Glomerular endothelial cell (primary cell): ENCODE measurements at places on chromosomes 12 and 14. TPM values are rescaled to one million over a fixed set of nuclear protein-coding genes. Genes with fewer than 3 reads are reported as not detected.

TRHDE gene
- 1.5 and 2.9 TPM in 2 replicates for total RNA-seq

SLCO1B1 gene
- not detected in 2 replicates for total RNA-seq

GRIN2B gene
- 0.06 and 0.10 TPM in 2 replicates for total RNA-seq

TAMALIN gene
- total RNA-seq = 38.2 and 53.3 TPM in 2 replicates

RPGRIP1 gene
- total RNA-seq = not detected in 2 replicates

VRK1 gene
- total RNA-seq = 13.3 and 14.2 TPM in 2 replicates

GRCh38 chr12:81295251-81295650 is 217.4 kb downstream of the ACSS3 start:
- no peak for DNase-seq

- DNase-seq = no peak
Observed at GRCh38 chr12:14893506-14894250, 8.0 kb upstream of the MGP start.

- no peak for DNase-seq
Observed at GRCh38 chr12:46832130-46832704, 6.4 kb upstream of the SLC38A4 start.

DNA sequence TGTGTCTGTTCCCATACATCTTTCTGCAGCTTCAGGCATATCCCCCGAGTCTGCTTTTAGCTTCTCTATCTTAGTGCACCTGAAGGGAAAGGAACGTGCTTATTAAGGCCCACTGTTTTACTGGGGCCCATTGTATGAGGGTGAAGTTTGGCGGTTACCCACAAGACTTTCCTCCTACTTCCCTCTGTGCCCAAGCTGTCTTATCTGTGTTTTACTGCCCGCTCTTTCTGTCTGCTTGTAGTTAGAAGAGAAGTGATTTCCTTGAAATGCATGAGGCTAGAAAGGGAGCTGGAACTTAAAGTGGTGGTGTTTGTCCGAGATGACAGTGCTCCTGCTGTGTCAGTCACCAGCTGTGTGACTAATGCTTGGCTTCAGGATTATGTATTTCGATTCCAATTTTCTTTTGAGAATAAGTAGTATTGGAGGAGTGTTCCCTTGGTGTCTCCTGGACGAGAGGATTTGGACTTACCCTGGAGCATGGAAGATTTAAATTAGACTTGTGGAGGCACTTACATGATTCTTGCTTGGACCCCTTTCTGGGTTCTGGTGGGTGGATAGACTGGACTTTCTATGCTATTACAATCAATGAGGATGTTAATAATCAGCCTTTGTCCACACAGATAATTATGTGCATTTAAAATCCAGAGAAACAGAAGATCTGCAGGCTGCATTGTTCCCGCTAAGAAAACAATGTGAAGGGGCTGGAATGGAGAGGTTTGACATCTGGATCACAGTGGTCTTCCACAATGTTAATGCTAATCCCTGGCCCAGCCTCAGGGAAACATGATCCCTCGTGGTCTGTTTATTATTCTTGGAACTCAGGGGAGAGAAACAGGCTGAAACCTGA is 13.9 kb upstream of the KRT86 start:
- DNase-seq = no peak

GRCh38 chr12:118581371-118581770 is 205.0 kb downstream of the SUDS3 start:
- DNase-seq = no peak

DNA sequence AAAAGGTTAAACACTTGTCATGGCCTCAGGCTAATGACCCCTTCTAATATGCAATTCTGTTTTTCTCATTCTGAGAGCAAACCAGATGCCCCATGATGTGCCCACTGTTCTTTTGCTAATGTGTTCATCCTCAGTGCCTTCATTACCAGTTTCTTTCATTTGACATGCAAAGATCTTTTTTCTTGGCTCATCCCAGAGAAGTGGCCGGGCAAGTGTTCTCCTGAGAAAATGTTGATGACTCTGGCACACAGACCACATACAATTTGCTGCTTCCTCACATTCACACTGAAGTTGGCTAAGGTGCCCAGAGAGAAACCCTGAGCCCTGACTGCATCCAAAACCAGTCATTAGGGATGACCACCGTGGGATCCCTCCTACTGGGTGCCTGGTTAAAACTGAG is 833.3 kb downstream of the DIO2 start:
- DNase-seq = no peak

DNA sequence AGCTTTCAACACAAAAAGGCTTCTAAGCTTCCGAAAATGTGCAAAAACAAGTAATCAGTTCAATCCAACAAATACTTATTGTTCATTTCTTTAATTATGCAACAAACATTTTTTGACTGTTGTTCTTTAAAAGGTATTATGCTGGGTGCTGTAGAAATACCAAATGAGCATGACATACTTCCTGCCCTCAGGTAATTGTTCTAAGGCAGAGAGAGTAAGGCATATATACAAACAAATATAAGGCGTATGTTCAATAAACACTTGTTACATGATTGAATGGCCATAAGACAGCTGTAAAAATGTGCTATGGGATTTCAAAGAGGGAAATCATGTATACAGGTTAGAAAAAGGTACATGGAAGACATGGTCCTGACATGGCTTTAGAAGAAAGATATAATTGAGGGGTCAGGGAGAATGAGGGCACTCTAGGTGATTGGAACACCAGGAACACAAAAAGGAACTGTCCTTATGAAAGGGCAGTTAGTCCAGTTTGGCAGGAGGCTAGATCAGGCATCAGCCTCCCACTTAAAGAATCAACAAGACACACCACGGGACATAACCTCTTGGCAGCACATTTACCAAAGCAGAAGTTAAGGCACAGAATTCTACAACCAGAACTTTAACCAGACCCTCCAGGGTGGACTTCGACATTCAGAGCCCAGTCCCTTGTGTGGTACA is 135.8 kb upstream of the SCAF11 start:
- no peak for DNase-seq

DNA sequence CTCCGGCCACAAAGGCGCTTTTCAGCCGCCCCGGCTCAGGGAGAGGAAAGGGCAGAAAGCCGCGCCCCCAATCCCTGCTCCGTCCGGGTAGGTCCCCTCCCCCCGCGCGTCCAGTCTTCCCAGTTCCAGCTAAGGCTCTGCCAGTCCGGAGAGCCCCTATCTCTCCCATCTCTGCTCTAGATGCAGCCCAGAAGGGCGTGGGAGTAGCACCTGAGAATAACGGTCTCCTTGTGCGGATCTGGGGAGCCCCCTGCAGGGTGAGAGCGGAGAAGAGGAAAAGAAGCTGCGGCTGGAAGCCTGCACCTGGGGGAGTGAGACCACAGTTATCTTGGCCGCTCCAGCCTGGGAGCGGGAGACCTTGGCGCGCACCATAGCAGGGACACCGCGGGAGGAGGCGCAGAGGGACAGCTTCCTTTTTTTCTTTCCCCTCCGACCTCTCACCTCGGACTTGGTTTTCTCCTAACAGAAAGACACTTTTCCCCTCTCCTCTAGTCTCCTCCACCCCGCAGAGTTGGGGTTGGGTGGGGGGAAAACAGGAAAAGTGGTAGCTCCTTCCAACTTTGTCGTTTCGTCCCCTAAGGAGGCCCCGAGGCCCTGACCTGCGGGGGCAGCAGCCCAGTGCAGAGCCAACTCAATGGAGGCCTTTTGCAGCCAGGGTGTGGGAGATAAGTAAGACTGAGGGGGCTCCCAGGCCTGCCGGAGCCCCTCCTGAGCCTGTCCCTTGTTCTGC is 2.4 kb downstream of the DHH start:
- no peak for DNase-seq

- DNase-seq = no peak
Observed at GRCh38 chr14:50560931-50561285, 963 bp downstream of the ATL1 start.

- DNase-seq = no peak
Observed at GRCh38 chr14:52439476-52439875, 112.8 kb downstream of the TXNDC16 start.

DNA sequence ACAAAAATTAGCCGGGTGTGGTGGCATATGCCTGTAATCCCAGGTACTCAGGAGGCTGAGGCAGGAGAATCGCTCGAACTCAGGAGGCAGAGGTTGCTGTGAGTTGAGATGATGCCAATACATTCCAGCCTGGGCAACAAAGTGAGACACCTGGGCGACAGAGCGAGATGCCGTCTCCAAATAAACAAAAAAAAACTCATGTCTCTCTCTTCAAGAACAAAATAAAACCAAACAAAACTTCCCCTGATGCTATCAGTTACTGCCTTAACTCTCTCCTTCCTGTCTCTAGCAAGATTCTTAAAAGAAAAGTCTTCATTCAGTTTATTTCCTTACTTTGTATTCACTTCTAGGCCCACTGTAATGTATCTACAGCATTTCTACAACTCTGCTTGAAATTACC is 20.8 kb downstream of the KLHL28 start:
- no peak for DNase-seq

DNA sequence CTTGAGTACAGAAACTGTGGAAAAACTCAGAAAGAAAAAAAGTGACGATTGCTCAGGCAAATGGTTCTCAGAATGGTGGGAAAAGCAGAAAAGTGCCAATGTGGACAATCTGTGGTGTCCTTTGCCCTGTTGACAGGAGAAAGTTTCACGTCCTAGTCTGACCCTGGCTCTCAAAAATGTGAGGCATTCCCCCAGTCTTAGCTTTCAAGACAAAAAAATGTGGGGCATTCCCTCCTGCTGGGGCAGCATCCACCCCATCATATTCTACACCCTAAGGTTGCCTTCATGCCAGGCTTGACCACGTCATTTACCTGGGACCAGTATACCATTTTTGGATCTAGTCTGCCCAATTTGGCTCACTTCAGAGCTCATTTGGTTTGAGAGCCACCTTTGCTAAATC is 20.7 kb upstream of the ANAPC7 start:
- no peak for DNase-seq

DNA sequence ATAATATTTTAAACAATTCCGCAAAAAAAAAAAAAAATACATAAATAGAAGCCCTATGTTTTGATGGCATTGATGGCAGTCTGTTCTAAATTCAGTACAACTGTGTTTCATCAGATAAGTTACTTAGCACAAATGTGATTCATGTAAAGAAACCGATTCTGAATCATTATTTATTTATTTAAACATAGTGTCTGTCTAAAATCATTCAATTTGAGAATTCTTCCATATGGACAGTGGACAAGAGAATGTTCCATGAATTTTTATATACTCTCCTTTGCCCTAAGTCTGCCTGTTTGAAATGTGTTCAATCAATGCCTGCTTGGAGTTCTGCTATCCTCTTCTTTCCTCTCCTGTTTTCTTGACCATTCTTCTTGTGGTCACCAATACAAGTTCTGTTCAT is 126.5 kb downstream of the PDE3A start:
- no peak for DNase-seq

- DNase-seq = no peak
Observed at GRCh38 chr12:27015730-27016076, 1.5 kb upstream of the TM7SF3 start.

DNA sequence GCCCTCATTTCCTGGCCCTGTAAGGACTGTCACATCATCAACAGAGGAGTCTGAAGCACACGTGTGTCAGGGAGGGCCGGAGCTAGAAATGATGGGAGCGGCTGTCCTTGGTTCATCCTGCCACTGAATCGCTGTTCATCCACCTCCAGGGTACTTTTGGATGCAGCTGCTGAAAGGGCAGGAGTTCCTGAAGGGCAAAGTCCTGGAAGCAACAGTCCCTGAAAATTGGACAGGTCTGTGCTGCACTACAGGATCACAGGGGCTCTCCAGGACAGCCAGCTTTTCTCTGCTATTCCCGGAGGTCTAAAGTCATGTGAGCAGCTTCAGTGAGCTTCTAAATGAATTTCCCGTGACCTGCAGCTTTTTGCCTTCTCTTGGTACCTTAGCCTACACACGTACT is 17.7 kb downstream of the POU6F1 start:
- DNase-seq = no peak

- no peak for DNase-seq
Observed at GRCh38 chr12:12612358-12612757, 682 bp downstream of the CREBL2 start.

GRCh38 chr14:33435911-33436689 is 497.4 kb downstream of the NPAS3 start:
- DNase-seq = no peak

DNA sequence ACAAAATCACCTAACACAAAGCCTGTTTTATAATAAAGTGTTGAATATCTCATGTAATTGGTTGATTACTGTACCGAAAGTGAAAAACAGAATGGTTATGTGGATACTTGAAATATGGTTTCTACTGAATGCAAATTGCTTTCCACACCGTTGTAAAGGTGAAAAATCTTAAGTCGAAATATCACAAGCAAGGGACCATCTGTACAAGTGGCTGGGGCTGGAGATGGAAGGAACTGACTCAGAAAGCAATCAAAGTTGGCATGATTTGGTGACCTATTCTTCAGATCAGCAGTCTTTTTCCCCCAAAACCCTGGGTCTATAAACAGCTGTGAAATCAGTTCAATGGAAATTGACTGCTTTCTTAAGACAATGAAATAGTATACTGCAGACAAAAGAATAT is 3.6 kb downstream of the CBX5 start:
- DNase-seq = no peak

DNA sequence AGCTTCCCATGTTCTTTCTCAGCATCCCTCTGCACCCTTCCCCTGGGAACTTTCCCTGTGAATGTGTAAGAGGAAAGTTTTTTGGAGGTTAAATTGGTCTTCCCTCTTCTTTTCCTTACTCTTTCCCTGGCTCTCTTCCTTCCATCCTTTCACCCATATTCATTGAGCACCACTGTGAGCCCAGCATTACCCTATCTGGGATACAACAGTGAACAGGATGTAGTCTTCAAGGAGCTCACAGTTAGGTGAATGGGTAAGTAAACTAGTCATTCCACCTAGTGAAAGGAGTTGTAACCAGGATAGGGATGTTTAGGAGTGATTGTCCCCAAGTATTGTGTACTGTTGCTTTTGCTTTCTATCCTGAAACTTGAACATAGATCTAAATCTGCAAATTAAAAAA is 123.8 kb downstream of the MYRFL start:
- no peak for DNase-seq

DNA sequence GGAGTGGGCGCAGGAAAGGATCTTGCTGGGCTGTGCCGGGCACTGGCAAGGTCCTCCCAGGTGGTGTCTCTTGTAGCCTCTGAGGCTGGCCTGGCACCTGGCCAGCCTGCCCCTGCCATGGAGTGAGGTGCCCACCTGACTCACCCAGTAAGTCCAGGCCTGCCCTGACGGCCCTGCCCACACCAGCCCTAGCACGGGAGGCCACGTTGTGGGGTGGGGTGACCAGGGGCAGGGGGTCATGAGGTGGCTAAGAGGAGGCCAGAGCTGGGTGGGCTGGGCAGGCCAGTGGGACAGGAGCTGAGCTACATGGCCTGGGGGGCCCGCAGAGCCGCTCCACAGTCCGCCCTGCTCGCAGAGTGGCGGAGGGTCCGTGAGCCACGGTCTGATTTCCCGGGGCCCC is 45.4 kb downstream of the KIF26A start:
- DNase-seq = no peak

DNA sequence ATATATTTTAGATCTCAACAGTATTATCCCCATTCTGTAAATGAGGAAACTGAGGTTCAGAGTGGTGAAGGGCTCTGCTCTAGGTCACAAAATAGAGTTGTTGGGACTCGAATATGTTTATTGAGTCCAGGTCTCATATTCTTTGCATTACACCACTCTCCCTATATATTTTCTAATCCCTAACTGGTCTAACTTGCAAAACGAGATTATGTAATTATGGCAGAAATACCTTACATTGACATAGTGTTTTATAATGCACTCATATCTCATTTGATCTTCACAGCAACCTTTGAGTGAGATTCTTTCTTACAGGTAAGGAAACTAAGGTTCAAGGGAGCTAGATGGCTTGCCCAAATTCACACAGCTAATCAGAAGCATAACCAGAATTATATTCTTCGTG is 106.9 kb upstream of the LRIG3 start:
- no peak for DNase-seq
